Progenitor cell of endocrine pancreas (in vitro differentiated cells): ENCODE measurements at places on chromosomes 6 and 20. TPM values are rescaled to one million over a fixed set of nuclear protein-coding genes. Genes with fewer than 3 reads are reported as not detected.

GRCh38 chr6:72724545-72724944 lies 102.7 kb downstream of the KCNQ5 start:
- no peak for DNase-seq

DNA sequence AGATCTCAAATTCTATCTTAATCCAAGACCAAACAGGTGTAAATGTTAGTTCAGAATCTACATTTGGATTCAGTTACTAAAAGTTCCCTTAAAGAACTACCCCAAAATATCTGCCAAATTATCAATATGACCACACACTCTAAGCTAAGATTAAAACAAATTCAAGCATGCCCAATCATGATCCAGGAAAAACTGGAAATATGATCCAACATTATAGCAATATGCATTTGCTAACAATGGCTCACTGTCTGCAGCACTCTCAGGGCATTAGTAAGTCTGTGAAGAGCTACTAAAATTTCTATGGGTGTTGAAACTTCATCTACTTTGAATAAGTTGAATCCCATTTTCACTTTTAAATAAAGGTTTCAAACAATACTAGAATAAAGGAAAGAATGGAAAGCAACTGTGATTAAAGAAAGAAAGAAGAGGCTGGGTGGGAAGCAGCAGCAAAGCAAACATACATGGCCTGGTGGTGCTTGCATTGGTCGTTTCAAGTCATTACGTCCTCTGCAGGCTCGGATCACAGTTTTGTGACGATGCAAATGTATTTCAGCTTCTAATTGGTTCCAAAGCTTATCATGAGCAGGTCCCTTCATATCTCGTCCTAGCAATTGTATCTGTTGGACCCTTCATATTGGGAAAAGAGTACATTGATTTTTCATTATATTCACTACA lies 29.2 kb downstream of the GOPC start:
- DNase-seq = no peak

DNA sequence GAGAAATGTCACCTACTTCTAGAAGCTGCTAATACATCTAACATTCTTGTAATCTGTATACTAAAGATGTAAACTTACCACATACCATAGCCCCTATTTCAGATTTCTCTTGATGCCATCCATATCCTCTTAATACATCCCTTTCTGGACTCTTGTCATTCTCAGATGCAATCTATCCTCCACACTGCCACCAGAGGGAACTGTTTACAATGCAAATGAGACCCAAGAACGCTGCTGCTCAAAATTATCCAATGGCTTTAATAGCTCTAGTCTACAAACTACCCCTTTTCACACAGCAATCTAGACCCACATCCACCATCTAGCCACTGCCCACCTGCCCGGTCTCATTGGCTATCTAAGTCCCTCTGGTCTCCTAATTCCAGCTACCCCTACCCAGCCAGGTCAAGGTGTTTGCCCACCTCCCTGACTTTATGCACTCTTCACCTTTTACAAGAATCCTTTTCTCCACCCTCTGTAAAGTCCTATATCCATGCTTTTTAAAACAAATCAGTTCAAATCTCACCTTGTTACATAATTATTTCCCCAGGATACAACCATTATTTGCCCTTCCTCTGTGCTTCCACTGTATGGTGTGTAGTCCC lies 14.8 kb downstream of the FAXC start:
- DNase-seq = no peak

DNA sequence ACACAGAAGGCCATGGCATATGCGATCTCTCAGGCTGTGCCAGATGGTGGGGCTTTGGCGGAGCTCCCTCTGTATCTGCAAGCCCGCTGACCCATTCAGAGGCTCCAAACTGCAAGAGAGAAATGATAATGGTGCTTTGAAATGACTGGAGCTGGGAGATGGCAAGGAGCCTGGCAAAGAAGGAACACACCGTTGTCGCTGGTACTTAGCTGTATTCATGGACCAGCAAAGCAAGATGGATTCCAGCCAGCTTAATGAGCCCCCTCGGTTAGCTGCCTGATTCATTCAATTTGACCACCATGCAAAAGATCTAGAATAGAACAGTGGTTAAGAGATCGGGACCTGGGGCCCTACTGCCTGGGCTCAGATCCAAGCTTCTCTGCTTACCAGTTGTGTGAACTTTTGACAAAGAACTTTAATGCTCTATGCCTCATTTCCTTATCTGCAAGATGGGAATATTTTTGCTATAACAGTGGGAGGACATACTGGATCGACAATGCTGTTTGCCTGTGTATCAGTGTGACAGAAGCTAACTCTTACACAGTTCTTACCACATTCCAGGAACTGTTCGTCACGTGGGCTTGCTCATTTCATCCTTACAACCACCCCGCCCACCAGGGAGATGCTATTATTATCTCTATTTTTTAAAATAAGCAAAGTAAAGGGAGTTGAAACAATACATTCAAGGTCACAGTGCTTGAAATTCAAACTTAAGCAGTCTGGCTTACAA lies 317.8 kb upstream of the SULF2 start:
- DNase-seq = no peak

- no peak for DNase-seq
Observed at GRCh38 chr6:2626401-2626800, 124.3 kb downstream of the MYLK4 start.

GRCh38 chr6:28506807-28507475 lies 8.7 kb downstream of the GPX6 start:
- DNase-seq = no peak

DNA sequence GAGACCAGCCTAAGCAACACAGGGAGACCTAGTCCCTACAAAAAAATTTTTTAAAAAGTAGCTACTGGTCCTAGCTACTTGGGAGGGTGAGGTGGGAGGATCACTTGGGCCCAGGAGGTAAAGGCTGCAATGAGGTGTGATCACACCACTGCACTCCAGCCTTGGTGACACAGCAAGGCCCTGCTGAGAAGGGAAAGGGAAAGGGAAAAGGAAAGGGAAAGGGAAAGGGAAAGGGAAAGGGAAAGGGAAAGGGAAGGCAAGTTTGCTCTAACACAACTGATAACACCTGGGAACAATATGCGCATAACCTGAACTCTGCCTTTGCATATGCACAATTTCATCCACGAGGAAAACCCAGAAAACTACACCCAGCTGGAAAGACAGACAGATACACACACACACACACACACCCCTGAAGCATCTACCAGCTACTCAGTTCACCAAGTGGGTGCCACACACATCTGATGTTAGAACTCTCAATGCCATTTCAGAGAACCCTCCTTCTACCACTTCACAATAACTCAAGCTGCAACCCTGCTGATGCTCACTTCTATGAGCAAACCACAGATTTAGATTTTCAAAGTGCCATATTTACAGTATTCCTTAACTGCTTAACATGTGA lies 19.1 kb downstream of the B4GALT5 start:
- no peak for DNase-seq

GRCh38 chr6:87070741-87071140 lies 24.2 kb downstream of the CGA start:
- no peak for DNase-seq

DNA sequence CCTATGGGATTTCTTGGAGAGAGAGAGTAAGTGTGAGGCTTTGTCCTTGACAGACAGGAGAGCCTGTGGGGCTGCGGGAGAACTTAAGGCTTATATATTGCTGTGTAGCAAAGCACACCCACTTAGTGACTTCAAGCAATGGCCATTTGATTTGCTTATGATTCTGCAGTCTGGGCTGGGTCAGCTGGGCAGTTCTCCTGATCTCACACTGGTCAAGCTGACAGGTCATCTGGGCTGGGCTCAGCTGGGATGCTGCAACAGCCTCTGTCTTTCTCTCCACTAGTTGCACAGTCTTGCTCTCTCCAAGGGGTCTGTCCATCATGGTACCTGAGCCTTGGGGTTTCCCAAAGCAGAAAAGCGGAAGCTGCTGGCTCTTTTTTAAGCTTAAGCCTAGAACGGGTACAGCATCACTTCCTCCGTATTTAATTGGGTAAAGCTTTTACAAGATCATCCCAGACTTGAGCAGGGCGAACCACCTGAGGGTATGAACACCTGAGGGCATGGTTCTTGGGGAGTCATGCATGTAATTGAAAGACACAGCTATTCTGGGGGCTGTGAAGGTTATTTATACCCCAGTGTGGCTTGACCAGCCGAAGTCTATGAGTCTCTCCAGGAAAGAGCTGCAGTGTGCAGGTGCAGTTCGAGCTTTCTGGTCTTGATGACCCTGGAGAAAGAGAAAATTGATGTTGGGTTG lies 13.3 kb upstream of the GGTLC1 start:
- no peak for DNase-seq

DNA sequence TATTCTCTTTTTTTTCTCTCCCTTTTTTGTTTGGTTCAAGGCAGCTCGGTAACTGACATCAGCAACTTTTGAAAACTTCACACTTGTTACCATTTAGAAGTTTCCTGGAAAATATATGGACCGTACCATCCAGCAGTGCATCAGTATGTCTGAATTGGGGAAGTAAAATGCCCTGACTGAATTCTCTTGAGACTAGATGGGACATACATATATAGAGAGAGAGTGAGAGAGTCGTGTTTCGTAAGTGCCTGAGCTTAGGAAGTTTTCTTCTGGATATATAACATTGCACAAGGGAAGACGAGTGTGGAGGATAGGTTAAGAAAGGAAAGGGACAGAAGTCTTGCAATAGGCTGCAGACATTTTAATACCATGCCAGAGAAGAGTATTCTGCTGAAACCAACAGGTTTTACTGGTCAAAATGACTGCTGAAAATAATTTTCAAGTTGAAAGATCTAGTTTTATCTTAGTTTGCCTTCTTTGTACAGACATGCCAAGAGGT lies 10.6 kb downstream of the HEY2 start:
- no peak for DNase-seq

- no peak for DNase-seq
Observed at GRCh38 chr20:37430778-37431460, 85.0 kb downstream of the SRC start.

SSTR4 gene
- not detected in 2 replicates for total RNA-seq

FNDC11 gene
- 1.9 and 2.6 TPM in 2 replicates for total RNA-seq

RNF182 gene
- 1.9 and 2.5 TPM in 2 replicates for total RNA-seq

CRISP3 gene
- not detected in 2 replicates for total RNA-seq

SPDEF gene
- total RNA-seq = 0.62 and 0.65 TPM in 2 replicates

NMBR gene
- total RNA-seq = 0.74 TPM in 1 of 2 replicates, not detected in the other

BPIFB4 gene
- total RNA-seq = not detected in 2 replicates

SLC26A8 gene
- total RNA-seq = not detected in 2 replicates

PABPC1L gene
- total RNA-seq = 211 and 219 TPM in 2 replicates

NKX2-4 gene
- total RNA-seq = not detected in 2 replicates

TREM2 gene
- not detected in 2 replicates for total RNA-seq
